M059J (cell line): ENCODE measurements at places on chromosomes 5 and 9. TPM values are rescaled to one million over a fixed set of nuclear protein-coding genes. Genes with fewer than 3 reads are reported as not detected.
A peak's percentile ranks its signal among the peaks of the same experiment; 100 is the strongest.

Gene AK8
- 0.34 TPM in 1 of 2 replicates, not detected in the other for total RNA-seq

Gene TMCO6
- 15.2 and 32.7 TPM in 2 replicates for total RNA-seq

Gene P4HA2
- total RNA-seq: 99.6 and 133 TPM in 2 replicates

- no peak for DNase-seq
Measured at GRCh38 chr5:149761461-149761860, 31.4 kb downstream of the PPARGC1B start.

- DNase-seq: peak; percentile 94
Measured at GRCh38 chr9:4077499-4078102, 222.3 kb downstream of the GLIS3 start.
